ENCODE measurements at places on chromosomes 2 and 18.

DNA sequence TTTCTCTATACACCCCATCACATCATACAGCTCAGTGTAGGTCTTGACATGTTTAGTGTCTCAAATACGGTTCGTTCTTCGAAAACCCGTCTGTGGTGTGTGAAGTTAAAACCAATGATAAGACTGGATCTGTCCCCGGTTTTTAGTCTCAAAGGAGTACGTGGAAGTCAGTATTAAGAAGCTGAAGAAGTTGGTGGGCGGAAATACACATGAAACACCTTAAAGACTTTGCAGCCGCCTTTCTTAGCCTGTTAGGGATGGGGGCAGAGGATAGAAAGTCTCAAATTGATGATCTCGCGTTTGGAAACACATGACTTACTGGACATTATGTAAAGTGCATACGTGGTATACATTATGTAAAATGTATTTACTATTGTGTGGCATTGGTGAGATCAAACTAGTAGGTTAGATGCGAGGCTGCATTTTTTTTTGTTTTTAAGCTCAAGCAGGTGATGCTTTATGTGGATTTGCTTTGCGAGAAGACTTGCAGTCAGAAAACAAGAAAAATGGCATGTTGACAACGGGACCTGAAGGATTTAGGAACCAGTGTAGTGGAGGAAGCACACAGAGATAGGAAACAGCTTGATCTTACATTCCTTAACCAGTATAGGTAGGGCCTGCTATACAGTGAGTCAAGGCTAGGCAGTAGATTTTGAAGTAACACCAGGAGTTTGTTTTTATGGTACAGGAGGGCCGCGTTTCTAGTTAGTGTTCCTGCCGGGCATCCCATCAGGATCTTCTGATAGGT, 1.2 kb downstream of the CNOT11 start:
- DNase-seq, result no peak

- no peak for DNase-seq
Observed at GRCh38 chr2:171154348-171154747, 6.3 kb downstream of the TLK1 start.

DNA sequence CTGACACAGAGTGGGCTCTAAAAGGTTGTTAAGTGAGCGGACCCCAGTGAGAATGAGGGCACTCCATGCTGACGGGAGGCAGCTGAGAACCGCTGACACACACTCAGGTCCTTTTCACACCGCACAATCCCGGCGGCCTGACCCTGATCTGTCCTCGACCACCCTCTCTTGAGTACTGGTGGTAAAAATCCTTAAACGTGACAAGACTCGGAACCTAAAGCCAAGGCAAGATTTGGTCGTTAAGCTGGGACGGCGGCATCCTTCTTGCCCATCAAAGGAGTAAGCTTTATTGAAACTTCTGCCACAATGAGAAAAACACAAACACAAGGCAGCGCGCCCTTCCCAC, 569 bp downstream of the TMX3 start:
- no peak for DNase-seq

- no peak for DNase-seq
Observed at GRCh38 chr2:168602846-168603401, 146.9 kb downstream of the CERS6 start.

DNA sequence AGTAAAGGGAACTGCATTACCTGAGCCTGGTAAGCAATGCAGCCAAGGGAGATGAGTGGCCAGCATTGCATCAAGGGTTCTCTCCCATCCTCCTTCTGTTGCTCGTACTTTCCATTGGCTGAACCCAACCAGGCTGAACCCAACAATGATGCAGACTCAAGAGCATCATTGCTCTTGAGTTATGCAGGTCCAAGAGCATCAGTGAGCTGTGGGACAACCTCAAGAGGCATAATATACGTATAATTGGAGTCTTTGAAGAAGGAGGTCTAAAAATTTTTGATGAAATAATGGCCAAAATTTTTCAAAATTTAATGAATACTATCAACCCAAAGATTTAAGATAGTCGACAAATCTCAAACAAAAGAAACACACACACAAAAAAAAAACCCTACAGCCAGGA, 213.0 kb downstream of the RNF152 start:
- no peak for DNase-seq

GRCh38 chr2:122873951-122874350, 1118.5 kb downstream of the TSN start:
- no peak for DNase-seq

DNA sequence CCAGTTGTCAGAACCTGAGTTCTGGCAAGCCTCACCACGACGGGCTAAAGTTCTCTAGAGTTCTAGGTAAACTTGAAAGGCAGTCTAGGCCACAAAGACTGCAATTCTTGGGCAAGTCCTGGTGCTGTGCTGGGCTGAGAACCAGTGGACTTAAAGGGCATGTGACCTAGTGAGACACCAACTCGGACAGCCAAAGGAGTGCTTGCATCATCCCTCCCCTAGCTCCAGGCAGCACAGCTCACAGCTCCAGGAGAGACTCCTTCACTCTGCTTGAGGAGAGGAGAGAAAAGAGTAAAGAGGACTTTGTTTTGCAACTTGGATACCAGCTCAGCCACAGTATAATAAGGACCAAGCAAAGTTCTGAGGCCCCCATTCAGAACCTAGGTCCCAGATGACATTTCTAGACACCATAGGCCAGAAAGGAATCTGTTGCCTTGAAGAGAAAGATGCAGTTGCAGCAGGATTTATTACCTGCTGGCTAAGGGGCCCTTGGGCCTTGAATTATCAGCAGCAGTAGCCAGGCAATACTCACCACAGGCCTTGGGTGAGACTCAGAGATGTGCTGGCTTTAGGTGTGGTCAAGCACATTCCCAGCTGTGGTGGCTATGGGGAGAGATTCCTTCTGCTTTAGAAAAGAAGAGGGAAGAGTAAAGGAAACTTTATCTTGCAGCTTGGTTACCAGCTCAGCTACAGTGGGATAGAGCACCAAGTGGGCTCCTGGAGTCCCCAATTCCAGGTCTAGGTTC, 51.8 kb downstream of the UPP2 start:
- no peak for DNase-seq

GRCh38 chr2:188852772-188853171, 121.4 kb upstream of the COL3A1 start:
- no peak for DNase-seq

GRCh38 chr2:108635630-108636354, 83.5 kb upstream of the RANBP2 start:
- DNase-seq, result no peak
